Effector CD8-positive, alpha-beta T cell (primary cell): ENCODE measurements at places on chromosomes 7 and 10.

GRCh38 chr10:51073453-51074237, 642 bp upstream of the PRKG1 start:
- DNase-seq, result no peak

DNA sequence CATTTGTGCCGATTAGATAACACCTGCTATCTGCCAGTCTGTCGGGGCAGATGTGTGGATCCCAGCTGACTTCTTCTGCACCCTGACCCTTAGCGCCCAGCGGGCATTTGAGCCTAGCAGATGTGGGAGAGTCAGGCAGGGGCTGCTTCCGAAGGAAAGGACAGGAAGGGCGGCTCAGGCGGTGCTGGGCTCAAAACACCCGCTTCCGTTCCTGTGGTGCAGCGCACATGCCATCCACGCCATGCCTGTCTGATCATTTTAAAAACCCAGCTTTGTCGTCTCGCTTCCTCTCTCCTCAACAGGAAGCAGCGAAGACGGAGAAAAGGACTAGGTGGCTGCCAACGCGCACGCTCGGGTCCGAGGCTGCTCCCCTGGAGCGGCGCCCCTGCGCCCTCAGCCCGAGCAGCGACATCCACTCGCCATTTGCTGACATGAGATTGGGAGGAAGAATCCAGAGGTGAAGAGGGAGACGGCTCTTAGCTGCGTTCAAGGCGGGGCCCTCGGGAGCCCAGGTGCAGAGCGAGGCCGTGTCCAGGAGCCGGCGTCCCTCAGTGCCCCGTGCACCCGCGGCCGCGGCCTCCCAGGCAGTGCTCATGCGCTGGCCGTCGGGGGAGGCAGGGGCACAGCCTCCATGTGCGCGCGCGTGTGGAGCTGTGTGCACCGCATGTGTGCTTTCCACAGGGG, 5.9 kb upstream of the BHLHA15 start:
- no peak for DNase-seq

GRCh38 chr10:131159771-131160170, 151.8 kb downstream of the TCERG1L start:
- DNase-seq, result no peak

DNA sequence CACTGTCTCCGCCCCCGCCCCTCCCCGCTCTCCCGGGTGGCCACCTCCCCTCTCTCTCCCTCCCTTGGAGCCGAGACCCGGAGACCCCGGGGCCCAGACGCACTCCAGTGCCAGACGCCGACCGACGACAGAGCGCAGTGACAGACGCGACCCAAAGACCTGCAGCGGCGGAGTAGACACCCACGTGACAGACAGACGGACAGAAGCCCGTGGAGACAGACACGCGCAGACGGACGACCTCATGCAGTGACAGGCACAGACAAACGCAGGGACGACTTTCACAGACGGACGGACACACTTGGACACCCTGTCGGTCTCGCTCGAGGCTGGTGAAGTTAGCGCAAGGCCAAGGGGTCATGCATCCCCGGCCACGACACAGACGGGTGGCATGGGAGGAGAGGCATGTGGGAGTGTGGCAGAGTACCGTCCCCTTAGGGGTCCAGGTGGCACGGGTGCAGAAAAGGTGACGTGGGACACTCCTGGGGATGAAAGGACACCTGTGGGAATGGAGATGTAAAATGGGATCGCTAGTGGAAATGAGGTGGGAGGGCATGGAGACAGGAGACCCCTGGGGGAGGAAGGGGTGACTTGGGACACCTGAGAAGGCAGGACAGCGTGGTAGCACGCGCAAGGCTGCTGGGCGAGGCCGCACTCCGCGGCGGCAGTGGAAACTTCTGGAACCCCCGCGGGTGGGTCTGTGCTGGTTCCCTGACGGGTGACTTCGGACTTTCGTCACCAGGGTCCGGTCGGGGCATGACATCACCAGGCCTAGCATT, 456 bp upstream of the ACHE start:
- no peak for DNase-seq
